Kidney (tissue), 22 donors: ENCODE measurements at places on chromosomes 11 and 22. TPM values are rescaled to one million over a fixed set of nuclear protein-coding genes. Genes with fewer than 3 reads are reported as not detected.

GRCh38 chr11:14544611-14545010 lies 24.4 kb upstream of the PSMA1 start:
- no peak for DNase-seq

- DNase-seq: no peak
These were observed 13.7 kb downstream of the ZBTB16 start for GRCh38 chr11:114073007-114073827.

Gene TRIM51
- not detected for total RNA-seq

GRCh38 chr22:32555581-32555980 lies 81.0 kb downstream of the FBXO7 start:
- no peak for DNase-seq

DNA sequence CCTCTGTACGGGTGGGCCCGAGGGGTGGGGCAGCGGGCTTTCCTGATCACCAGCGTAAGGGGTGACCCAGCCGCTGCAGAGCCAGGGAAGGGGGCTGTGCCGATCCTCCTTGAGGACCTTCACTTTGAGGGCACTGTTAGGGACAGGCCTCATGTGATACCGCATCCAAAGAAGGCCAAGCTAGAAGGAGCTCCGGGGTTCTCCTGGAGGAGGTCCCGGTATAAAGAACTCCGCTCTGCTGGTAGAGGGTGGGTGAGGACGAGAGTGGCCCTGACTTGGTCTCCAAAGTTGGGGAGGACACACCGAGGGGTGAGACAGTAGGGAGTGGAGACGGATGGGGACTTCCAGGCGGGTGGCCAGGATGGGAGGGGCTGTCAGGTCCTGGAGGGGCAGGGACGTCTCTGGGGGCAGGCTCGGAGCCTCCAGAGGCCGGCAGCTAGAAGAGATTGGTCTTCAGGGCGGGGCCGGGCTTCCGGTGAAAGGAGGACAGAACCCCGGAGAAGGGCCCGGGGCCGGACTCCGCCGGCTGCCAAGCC lies 4.6 kb downstream of the PHOX2A start:
- DNase-seq: no peak

Gene LRRN4CL
- total RNA-seq: 1.2 TPM

Gene MIAT
- total RNA-seq: 6.8 TPM

Gene CDHR5
- total RNA-seq: 7.0 TPM
